ENCODE measurements at places on chromosomes 5 and 9. TPM values are rescaled to one million over a fixed set of nuclear protein-coding genes. Genes with fewer than 3 reads are reported as not detected.
A peak's percentile ranks its signal among the peaks of the same experiment; 100 is the strongest.

The CDH9 gene
- not detected for total RNA-seq

DNA sequence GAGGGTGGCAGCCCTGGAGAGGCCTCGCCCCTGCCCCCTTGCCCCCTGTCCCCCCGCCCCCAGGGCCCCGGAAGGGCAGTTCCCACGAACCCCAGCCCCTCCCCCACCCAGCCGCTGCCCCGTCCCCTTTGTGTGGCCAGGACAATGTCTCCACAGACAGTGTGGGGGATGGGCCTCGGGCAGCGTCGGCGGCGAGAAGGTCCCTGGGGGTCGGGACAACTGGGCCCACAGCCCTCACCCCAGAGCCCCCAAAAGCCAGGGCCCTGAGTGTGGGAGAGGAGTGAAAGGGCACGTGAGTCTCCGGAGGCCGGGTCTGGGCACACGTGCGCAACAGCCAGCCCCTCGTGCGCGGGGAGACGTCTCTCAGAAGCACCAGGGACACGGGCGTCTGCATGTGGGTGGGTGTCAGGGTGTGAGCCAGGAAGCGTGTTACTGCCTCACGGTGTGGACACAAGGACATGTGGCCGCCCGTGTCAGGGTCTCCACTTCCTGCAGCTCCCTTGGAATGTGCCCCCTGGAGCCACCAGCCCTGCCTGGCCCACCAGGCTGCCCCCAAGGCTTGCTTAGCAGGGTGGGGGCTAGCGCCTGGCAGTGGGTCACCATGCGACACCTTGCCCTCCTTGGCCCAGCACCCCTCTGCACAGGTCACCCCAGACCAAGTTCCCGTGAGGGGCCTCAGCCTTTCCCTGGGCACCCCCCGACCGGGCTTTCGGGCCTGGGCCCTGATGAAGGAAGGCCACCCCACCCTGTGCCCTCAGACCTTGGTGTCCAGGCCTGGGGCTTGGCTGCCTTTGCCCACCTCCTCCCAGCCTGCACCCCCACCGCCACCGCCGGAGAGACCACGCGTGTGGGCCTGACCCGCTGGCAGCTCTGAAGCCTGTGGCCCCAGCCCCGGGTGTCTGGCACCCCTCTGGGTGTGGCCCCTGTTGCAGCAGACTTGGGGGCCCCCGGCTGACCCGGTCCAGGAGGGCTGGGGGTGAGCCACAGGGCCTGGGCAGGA, 12.8 kb upstream of the NRARP start:
- H3K36me3 ChIP-seq, result no peaks in the 10 kb centered on the region
- H3K27me3 ChIP-seq, result peaks cover 5% of the 10 kb centered on the region
- H3K27ac ChIP-seq, result no peak overlapping the region
- DNase-seq, result no peak
- H3K4me3 ChIP-seq, result no peak overlapping the region

DNA sequence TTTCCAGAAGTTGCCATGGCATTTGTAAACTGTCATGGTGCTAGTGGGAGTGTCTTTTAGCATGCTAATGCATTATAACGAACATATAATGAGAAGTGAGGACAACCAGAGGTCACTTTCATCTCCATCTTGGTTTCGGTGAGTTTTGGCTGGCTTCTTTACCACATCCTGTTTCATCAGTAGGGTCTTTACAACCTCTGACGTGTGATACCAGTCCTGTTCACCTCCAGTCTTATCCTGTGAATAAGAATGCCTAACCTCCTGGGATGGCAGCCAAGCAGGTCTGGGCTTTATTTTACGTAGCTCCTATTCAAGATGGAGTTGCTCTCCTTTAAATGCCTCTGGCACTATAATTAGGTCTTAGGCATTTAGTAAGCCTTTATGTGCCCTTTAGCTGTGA, 20.4 kb upstream of the RFK start:
- no peak overlapping the region for H3K4me3 ChIP-seq
- no peak overlapping the region for H3K27ac ChIP-seq
- no peaks in the 10 kb centered on the region for H3K27me3 ChIP-seq
- H3K36me3 ChIP-seq, result peaks cover 8% of the 10 kb centered on the region

- no peak for DNase-seq
- H3K36me3 ChIP-seq, result peaks cover 25% of the 10 kb centered on the region
- no peak overlapping the region for H3K4me3 ChIP-seq
- H3K27ac ChIP-seq, result no peak overlapping the region
- peaks cover 26% of the 10 kb centered on the region for H3K4me1 ChIP-seq
These were observed 9.5 kb downstream of the GAPVD1 start for GRCh38 chr9:125271081-125271480.

GRCh38 chr5:141669520-141669919, 12.5 kb downstream of the ARAP3 start:
- H3K4me1 ChIP-seq, result peaks cover 4% of the 10 kb centered on the region
- no peaks in the 10 kb centered on the region for H3K27me3 ChIP-seq
- no peak overlapping the region for H3K4me3 ChIP-seq
- no peaks in the 10 kb centered on the region for H3K36me3 ChIP-seq
- DNase-seq, result no peak

GRCh38 chr9:87613265-87614111, 112.4 kb upstream of the CTSL start:
- peaks cover 17% of the 10 kb centered on the region for H3K27me3 ChIP-seq
- no peak for DNase-seq
- no peaks in the 10 kb centered on the region for H3K4me1 ChIP-seq
- H3K27ac ChIP-seq, result no peak overlapping the region
- no peak overlapping the region for H3K4me3 ChIP-seq
- H3K36me3 ChIP-seq, result no peaks in the 10 kb centered on the region

GRCh38 chr5:133959643-133960042, 8.8 kb downstream of the C5orf15 start:
- H3K27me3 ChIP-seq, result no peaks in the 10 kb centered on the region
- peak overlapping the region; percentile 69 for H3K27ac ChIP-seq
- DNase-seq, result no peak
- H3K4me3 ChIP-seq, result no peak overlapping the region
- H3K4me1 ChIP-seq, result peaks cover 53% of the 10 kb centered on the region

The SPATA31D1 gene
- not detected for total RNA-seq

- peak overlapping the region; percentile 80 for H3K27ac ChIP-seq
- H3K4me3 ChIP-seq, result peak overlapping the region; percentile 82
- H3K4me1 ChIP-seq, result peaks cover 53% of the 10 kb centered on the region
These were observed 85.7 kb upstream of the RNF38 start for GRCh38 chr9:36485647-36486328.

GRCh38 chr9:128383791-128384190, 12.6 kb downstream of the URM1 start:
- H3K4me3 ChIP-seq, result no peak overlapping the region
- H3K27me3 ChIP-seq, result no peaks in the 10 kb centered on the region
- H3K36me3 ChIP-seq, result peaks cover 5% of the 10 kb centered on the region
- H3K27ac ChIP-seq, result no peak overlapping the region
- no peaks in the 10 kb centered on the region for H3K4me1 ChIP-seq
- DNase-seq, result no peak

DNA sequence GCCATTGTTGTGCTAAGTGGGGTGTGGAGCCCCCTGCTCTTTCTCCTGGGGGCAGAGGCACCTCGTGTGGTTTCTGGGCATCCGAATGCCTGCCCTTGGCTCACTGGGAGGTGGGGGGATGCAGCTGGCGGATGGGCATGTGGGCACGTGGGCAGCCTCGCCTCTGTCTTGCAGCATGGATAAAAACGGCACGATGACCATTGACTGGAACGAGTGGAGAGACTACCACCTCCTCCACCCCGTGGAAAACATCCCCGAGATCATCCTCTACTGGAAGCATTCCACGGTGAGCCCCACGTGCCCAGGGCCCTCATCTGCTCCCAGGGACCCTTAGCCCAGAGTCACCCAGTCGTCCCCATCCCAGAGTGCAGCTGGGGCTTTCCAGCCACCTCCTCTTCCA, 25.3 kb downstream of the PTGES2 start:
- H3K27me3 ChIP-seq, result no peaks in the 10 kb centered on the region
- H3K4me3 ChIP-seq, result no peak overlapping the region
- H3K36me3 ChIP-seq, result peaks cover 9% of the 10 kb centered on the region
- H3K4me1 ChIP-seq, result peaks cover 48% of the 10 kb centered on the region
- peak overlapping the region; percentile 46 for H3K27ac ChIP-seq

DNA sequence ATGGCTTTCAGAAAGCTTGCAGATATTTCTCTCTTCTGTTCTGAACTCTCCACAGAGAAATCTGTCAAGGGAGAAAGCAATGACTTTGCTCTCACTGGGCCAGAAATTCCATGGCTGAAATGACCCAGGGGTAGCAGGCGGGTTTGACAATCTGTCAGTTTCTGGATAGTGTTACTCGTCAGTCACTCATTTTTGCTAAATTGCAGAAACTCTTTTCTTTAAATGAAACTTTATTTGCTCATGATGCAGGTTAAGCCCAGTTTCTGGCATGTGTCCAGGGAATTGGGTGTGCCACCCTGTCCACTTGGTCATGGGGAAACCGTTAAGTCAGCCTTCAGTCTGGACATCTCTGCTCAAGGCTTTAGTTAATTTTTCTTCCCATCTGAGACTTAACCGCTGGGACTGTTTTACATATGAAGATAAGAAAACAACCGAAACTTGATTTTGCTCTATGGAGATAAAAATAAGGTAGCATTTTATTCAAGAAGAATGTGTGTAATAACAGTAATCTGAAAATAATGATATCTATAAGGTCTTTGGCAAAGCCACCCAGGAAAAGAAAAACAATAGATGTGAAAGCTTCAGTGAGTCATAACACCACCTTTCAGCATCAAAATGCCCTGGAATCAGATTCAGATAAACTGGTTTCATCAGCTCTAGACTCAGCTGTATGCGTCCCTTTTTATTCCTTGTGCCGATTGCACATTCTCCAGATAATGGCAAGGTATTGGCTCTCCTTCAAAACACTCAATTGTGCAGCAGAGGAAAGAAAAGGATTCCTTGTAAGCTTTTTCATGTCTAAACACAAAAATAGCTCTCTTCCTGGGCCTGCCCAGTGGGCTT, 308.3 kb downstream of the ZSWIM6 start:
- no peak for DNase-seq
- H3K36me3 ChIP-seq, result no peaks in the 10 kb centered on the region
- H3K4me1 ChIP-seq, result no peaks in the 10 kb centered on the region
- H3K27me3 ChIP-seq, result peaks cover 7% of the 10 kb centered on the region
- H3K27ac ChIP-seq, result no peak overlapping the region

DNA sequence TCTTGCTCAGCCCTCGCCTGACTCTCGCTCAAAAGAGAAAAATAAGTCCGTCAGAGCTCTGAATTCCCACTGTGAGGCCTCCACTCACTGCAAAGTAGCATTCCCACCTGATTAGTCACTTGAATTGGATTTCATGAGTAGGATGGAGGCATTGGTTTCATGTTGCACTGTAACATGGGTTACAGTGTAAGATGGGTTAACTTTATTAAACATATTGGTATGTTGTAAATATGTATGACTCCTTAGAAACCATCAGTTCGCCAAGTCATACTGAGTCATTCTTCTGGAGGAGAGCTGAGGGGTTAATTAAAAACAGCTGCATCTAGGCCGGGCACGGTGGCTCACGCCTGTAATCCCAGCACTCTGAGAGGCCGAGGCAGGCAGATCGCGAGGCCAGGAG, 93.8 kb upstream of the BNC2 start:
- no peaks in the 10 kb centered on the region for H3K27me3 ChIP-seq
- H3K36me3 ChIP-seq, result no peaks in the 10 kb centered on the region
- no peak overlapping the region for H3K27ac ChIP-seq
- H3K4me3 ChIP-seq, result no peak overlapping the region

DNA sequence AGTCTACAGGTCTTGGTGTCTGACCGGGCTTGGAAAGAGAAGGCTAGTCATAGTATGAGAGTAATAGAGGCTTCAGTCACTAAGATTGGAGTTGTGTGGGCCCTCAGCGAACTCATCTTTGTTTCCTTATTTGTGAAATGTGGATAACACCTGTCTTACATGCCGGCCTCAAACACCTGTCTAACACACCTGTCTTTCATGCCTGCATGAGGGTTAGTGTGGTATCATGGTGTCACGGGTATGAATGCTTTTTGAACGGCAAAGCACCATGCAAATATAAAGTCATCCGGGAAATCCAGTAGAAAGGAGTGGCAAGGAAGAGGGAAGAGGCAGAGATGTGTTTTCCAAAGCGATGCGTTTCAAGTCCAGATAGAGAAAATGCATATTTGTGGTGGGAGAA, 25.5 kb downstream of the GRAMD2B start:
- H3K36me3 ChIP-seq, result peaks cover 30% of the 10 kb centered on the region
- no peak for DNase-seq
- peak overlapping the region; percentile 71 for H3K27ac ChIP-seq
- H3K4me1 ChIP-seq, result peaks cover 78% of the 10 kb centered on the region
- H3K27me3 ChIP-seq, result no peaks in the 10 kb centered on the region

GRCh38 chr9:93252116-93252780, 68.3 kb downstream of the WNK2 start:
- H3K4me1 ChIP-seq, result no peaks in the 10 kb centered on the region
- no peak overlapping the region for H3K4me3 ChIP-seq
- DNase-seq, result no peak
- H3K36me3 ChIP-seq, result no peaks in the 10 kb centered on the region

GRCh38 chr9:136247947-136248637, 2.5 kb upstream of the QSOX2 start:
- no peak overlapping the region for H3K4me3 ChIP-seq
- H3K4me1 ChIP-seq, result peaks cover 24% of the 10 kb centered on the region
- no peak for DNase-seq

The ADAMTS12 gene
- not detected for total RNA-seq

DNA sequence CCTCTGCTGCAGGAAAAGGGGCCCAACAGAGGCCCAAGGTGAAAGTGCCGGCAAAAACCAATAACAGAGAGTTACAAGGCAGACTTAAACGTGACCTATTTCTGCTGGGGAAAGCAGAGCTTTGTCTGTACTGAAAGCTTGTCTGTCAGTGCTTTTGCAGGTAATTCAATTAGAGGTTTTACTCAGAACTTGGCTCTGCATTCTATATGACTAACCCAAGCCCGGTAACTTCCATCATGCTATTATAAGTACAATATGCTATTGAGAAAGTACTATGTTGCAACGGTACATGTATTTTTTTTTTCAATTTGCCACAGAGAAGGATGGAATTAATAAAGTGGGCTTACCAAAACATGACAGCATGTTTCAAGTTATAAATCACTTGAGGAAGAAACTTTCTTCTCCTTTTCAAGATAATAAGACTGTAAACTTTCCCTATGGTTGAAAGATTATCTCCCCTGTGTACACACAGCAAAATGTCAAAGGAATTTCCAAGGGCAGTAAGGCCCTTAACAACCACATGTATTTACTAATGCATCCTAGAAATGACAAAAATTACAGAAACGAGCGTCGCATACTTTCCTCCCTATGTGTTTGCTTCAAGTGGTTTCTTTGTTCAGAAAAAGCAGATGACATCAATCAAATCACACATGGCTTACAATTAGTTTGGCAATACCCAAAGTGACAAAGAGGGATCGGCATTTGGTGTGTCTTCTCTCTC, 282.4 kb downstream of the EFNA5 start:
- H3K4me3 ChIP-seq, result no peak overlapping the region
- no peaks in the 10 kb centered on the region for H3K36me3 ChIP-seq
- no peaks in the 10 kb centered on the region for H3K27me3 ChIP-seq
- no peak for DNase-seq
